ENCODE measurements at places on chromosomes 7 and 10.

GRCh38 chr10:103277713-103278536, 987 bp downstream of the INA start:
- DNase-seq: no peak

GRCh38 chr7:108053250-108053649, 50.3 kb upstream of the LAMB1 start:
- no peak for DNase-seq

GRCh38 chr7:3404501-3404900, 103.4 kb downstream of the SDK1 start:
- no peak for DNase-seq

DNA sequence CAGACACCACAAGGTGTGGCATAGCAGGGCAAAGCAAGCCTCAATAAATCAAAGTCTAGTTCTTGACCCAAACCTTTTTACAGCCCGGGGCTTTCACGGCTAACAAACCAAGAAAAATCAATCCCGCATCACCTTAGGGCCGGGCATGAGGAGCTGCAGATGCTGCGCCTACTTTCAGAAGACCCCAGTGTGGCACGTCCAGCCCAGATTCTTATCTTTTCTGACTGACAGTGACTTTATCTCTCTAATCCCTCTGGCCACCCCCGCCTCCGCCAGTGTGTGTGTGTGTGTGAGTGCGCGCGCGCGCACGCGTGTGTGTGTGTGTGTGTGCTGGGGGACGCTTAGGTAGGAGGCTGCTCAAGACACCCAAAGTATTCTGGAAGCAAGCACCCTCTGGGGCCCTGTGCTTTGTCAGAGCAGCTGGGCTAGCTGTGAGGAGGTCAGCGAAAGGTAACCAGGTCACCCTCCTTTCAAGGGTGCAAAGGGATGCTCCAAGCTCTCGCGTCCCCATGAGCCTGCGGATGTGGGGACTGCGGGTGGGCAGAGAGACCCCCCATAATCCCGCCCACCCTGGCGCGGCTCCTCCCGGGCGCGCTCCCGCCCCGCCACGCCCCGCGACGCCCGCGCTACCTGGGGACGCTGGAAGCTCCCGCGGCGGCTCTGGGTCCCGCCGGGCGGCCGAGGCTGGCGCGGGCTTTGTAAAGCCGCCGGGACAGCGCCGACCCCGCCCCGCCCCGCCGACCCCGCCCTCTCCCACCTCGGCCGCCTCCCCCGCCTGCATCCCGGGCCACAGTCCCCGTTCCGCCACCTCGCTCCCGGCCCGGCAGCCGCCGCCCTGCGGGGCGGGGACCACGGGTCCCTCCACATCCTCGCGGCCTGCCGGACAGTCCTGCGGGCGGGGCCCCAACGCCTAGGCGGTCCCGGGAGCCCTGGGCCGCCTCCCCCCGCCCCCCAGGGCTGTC, 57.1 kb upstream of the RHOBTB1 start:
- DNase-seq: peak; percentile 53

GRCh38 chr7:47183862-47184590, 397.9 kb downstream of the TNS3 start:
- DNase-seq: no peak

GRCh38 chr7:5211730-5212482, 21.9 kb downstream of the WIPI2 start:
- no peak for DNase-seq

DNA sequence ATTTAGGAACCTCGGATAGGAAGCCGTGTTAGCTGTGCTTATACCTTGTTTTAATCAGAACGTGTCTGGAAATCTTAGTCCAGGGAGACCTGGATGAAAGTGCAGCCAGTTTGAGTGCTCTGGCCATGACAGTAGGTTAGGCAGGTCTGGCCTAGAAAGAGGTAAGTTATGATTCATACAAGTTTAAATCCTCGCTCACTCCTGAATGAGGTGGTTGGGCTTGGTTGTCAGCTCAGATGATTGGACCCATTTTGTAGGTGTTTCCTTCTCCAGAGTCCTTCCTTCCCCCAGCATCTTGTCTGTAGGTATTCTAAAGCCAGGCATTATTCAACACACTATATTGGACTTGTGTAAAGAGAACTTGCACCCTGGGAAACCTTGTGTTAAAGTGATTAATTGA, 561.9 kb upstream of the GALNT17 start:
- DNase-seq: no peak

GRCh38 chr10:33242931-33243330, 91.5 kb downstream of the NRP1 start:
- no peak for DNase-seq

- DNase-seq: no peak
Observed at GRCh38 chr10:62029401-62029800, 127.9 kb downstream of the ARID5B start.

GRCh38 chr10:17366705-17367104, 87.7 kb downstream of the ST8SIA6 start:
- DNase-seq: no peak

- DNase-seq: no peak
Observed at GRCh38 chr10:99364125-99364524, 35.0 kb downstream of the CNNM1 start.

- DNase-seq: no peak
Observed at GRCh38 chr10:8065651-8066050, 11.2 kb downstream of the GATA3 start.

DNA sequence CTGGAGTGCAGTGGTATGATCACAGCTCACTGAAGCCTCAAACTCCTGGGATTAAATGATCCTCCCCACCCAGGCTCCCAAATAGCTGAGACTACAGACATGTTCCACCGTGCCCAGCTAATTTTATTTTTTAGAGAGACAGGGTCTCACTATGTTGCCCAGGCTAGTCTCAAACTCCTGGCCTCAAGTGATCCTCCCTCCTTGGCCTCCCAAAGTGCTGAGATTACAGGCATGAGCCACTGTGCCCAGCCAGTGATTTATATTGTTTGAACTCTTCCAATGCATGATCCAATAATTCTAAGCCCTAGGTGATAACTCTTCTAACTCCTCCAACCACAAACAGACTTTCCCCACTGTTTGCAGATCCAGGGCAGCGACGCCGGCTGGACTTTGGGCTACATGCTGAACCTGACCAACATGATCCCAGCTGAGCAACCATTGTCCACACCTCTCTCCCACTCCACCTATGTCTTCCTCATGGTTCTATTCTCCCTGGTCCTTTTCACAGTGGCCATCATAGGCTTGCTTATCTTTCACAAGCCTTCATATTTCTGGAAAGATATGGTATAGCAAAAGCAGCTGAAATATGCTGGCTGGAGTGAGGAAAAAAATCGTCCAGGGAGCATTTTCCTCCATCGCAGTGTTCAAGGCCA, 41.8 kb upstream of the CC2D2B start:
- no peak for DNase-seq

DNA sequence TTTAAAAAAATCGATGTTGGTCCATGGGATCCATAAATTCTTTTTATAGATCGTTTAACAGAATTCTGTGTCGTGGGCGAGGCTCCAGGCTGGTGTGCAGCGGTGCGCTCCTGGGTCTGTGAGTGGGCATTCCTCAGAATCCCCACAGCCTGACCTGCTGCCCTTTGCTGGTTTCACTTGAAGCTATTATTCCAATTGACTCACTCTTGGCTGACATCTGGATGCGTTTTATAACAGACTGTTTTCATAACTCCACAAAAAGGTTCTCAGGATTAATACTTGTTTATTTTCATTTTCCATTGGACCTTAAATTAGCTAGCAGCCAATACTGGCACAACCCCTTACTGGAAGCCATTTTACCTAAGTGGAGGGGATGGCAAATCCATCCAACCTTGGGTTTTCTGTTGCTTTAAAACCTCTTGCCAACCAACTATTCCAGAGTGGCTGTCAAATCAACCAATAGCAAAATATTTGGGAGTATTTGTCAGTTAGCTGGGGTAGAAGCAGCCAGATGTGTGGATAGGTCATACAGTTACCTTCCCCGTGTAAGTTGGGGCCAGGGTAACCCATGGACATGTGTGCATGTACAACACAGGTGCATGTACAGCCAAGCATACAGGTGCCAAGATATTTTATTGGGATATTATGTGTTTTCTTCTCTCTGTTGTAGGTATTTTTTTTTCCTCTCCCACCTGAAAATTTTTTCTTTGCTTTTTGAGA, 160.7 kb upstream of the ZNF32 start:
- DNase-seq: no peak

DNA sequence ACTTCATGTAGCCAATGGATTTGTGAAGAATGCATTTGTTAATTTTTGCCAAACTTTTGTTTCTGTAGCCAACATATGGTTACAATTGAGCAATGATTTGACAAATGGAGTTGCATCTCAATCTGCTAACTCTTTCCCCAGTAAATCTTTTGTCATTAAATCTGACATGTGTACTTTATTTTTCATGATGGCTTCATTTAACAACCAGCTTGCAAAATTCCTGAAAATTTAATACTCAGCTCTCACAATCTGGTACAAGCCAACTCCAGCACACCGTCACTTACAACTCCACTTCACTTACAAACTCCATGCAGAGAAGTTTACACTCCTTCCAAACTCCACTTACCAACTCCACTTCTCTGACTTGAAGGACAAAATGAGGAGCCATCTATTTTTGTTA, 26.5 kb upstream of the HIBADH start:
- DNase-seq: no peak

- DNase-seq: no peak
Observed at GRCh38 chr7:116395141-116395791, 104.3 kb upstream of the CAV2 start.

- no peak for DNase-seq
Observed at GRCh38 chr10:122475591-122476332, 14.4 kb downstream of the HTRA1 start.

GRCh38 chr7:38846280-38846679, 62.7 kb downstream of the VPS41 start:
- DNase-seq: no peak

DNA sequence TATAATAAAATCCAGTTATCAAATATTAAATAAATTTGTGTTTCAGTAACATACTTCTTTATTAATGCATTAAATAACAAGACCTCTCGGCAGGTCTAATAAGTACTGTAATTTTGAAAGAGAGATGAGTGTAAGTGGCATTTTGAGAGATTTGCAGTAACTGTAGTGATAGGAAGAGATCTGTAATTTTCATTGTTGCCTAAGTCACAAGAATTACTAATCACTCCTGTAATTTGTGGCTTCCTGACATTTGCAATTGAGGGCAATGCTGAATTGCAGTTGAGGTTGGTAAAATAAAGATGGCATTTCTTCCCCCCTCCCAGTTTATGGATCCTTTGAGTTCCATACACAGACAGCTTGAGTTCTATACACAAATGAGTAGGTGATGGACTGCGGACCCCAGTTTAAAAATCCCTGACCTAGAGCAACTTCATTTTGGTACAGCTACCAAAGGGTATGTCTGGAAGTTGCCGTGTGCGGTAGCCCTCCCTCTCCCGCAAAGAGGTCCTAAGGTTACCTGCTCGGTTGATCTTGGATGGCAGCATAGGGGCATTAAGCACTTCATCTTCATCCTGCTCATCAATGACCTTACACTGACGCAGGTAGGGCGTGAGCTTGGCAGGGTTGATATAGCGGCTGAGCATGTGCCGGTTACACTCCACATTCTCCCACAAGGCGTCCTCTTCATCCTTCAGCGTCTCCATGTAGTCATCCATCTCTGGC, 96.4 kb downstream of the CARD11 start:
- no peak for DNase-seq

DNA sequence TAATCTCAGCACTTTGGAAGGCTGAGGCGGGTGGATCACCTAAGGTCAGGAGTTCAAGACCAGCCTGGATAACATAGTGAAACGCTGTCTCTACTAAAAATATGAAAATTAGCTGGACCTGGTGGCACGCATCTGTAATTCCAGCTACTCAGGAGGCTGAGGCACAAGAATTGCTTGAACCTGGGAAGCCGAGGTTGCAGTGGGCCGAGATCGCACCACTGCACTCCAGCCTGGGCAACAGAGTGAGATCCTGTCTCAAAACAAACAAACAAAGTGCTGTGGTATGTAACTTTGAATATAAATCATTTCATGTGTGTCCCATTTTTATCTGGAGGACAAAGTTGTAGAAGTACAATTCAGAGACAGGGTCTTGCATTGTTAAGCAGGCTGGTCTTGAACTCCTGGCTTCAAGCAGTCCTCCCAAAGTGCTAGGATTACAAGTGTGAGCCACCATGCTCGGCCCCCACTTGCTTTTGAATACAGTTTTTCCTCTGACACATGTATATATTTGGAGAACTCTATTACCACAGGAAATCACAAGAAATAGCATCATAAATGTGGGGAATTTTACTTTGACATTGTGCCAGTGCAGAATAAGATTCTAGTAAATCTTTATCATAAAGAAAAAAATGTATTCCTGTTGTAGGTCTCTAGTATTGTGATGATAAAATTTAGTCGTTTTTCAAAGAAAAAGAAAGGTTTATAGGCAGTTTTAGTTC, 32.6 kb downstream of the PTPN12 start:
- DNase-seq: no peak

DNA sequence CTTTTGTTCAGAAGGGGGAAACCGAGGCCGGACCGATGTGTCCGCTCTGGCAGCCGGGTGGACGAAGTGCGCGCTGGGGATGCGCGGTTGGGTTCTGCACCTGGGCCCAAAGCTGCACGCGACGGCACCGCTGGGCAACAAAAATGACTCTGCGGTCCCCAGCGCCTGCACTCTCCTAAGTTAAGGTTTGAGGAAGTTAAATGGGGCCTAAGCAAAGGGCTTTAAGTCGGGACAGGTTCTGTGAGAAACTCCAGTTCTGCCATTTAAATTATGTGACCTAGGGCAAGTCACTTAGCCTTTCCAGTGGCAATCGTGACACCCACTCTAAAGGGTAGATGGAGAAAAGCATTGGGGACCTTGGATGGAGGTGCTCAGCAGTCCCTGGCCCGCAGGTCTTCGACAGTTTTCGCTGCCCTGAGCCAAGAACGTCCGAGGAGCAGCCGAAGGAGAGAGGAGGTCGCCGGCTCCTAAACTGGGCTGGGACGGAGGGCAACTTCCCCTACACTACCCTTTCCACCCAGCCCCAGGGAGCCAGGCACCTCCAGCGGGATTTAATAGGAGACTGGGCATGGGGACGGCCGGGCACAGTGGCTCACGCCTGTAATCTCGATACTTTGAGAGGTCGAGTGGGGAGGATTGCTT, 534 bp upstream of the ACBD5 start:
- DNase-seq: no peak

GRCh38 chr7:30915005-30915601, 3.5 kb downstream of the AQP1 start:
- no peak for DNase-seq

- DNase-seq: no peak
Observed at GRCh38 chr7:118059209-118059608, 124.8 kb upstream of the LSM8 start.
